ENCODE measurements at places on chromosomes 4 and X.

DNA sequence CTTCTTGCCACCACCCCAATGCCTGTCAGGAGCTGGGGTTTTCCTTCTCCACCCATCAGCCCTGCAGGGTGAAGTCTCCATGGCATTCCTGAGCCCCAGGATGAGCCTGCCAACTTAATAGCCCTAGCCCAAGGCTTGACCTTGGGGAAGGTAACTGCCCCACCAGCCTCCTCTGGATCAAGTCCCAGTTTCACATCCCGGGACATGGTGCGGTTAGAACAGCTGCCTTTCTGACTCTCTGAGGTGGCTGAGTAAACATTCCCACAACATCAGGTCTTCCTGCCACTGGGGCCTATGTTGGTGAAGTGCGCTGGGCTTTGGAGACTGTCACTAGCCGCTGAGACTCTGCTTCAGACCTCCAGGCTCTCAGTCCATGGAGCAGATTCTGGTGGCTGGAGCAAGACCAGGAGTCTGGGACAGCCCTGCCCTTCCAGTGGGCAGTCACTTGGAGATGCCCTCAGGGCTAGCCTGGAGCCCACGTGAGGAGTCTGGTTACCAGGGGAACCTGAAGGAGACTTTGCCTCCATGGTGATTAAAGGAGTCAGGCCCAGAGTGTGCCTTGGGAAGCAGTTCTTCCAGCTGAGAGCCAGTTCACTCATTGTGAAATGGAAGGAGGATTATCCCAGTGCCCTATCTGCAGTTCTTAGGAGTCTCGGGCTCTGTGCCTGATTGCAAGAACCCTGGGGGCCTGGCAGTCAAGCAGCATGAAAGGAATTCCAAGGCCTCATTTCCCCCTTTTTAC, 56.8 kb downstream of the SMIM20 start:
- no peak for DNase-seq

DNA sequence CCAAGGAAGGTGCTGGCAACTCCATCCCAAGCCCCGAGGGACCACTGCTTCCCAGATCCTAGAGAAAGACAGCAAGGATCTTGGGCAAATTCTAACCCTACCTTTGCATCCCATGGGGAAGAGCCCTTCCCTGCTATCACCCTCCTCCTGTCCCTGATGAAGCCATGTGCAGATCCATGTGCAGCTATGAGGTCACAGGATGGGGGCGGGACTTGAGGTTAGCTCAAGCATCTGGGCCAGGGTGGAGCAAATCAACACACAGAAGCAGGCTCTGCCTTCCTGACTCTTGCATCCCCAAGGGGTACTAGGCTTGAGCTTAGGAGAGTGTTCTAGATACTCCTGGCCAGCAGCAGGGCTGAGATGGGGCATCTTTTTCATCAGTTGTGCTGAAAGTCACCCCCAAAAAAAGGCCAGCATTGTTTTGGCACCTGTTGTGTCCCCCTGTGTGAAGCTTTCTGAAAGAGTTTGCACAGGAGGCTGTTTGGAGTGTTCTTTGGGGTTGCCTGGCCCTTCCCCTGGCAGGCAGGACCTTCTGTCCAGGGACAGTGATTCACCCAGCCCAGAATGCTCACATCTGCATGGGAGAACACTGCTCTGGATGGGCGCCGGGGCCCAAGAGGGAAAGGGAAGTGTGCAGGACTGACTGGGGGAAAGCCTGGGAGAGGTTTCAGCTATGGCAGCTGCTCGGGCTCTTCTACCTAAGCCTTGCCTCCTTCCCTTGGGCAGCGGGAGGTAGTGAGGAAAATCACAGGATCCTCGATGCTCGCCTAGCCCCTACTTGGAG, 50.8 kb downstream of the PRPS1 start:
- no peak for DNase-seq

- no peak for DNase-seq
These were observed 267.4 kb downstream of the ANK2 start for GRCh38 chr4:113316879-113317278.

- no peak for DNase-seq
These were observed 24.1 kb upstream of the SMPX start for GRCh38 chrX:21781976-21782375.

DNA sequence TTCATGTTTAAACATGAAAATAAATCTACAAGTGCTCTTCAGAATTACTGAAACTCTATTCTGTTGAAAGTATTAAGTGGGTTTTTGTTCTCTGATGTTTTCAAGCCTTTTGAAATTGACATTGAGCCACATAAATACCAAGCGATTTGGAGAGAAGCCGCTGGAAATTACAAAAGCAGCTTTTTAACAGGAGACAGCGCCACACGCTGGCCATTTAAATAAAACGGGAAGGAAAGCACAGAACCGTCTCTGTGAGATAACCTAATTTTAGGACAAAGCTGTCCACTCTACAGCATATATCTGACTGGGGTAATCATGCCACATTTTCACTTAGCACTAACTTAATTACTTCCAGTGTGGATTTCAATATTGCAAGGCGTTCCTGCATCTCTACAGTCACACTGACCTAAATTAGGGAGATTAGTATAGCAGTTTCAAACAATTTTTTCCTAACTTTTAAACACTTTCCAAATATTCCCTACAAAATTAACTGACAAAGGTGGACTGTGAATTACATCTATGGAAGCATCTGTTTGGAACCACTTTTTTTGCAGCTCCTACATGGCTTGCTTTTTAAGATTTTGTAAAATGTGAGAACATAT, 6.8 kb upstream of the ANOS1 start:
- DNase-seq: no peak

GRCh38 chr4:13640149-13640940, 12.8 kb upstream of the BOD1L1 start:
- no peak for DNase-seq

GRCh38 chr4:79864500-79865200, 208.4 kb downstream of the ANTXR2 start:
- DNase-seq: no peak

DNA sequence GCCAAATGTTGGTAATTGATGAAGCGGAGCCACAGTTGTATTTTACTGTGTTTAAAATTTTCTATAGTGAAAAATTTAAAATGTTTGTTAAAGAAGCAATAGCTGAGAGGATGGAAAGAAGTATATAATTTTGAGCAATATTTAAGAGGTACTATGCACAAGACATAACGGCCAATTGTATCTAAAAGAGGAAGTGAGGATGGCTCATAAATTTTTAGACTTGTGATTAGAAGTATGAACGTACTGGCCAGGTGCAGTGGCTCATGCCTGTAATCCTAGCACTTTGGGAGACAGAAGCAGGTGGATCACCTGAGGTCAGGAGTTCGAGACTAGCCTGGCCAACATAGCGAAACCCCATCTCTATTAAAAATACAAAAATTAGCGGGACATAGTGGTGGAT, 12.7 kb upstream of the HHIP start:
- no peak for DNase-seq

DNA sequence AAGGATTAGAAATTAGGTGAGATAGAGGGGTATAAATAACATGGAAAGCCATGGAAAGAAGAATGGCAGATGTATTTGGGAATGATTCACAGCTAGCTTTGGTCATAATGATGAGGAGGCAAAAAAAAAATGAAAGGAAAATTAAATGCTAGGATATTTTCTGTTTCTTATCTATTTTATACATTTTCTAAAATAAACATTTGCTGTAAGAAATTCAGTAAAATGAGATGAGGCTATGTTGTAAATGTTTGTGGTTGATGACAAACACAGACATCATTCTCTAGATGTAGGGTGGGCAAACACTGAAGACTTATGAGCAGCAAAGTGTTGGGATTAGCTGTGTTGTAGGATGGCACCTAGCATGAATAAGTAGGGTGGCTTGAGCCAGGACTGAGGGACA, 407.1 kb downstream of the IL15 start:
- no peak for DNase-seq

DNA sequence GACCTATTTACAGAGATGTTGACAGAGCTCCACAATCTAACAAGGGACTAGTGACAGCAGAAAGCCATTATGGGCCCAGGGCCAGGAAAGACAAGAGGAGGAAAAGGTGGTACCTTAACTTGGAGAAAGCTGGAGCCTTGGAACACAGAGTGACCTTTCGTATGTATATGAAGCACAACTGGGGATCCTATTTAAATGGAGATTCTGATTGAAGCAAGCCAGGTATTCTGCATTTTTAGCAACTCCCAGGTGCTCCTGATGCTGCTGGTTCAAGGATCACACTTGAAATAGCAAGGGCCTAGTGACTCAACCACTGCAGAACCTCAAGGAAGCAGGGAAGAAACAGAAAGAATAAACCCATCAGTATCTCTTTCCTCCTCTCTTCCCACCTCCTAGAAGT, 99.4 kb downstream of the TMEM47 start:
- DNase-seq: no peak

GRCh38 chrX:149909324-149910177, 19.8 kb upstream of the HSFX4 start:
- DNase-seq: no peak

DNA sequence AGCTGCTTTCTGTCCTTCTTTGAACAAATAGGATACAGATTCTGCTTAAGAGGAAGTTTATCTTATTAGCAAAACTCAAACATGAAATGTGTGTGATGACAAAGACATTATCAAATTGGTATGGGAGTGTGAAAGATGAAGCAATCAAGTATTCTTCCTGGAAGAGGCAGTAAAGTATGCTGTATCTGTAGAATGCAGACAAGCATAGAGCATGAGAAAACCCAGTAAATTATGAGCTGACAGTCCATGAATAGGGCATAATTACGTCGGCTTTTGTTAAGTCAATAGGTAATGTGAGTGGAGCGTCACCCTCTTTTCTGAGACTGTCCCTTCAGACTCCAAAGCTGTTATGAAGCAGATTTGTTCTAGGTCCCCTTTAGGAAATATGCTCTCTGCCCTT, 458.6 kb upstream of the NWD2 start:
- no peak for DNase-seq

Data from adrenal gland (tissue), 19 donors.